ENCODE measurements at places on chromosomes 11 and 22.

DNA sequence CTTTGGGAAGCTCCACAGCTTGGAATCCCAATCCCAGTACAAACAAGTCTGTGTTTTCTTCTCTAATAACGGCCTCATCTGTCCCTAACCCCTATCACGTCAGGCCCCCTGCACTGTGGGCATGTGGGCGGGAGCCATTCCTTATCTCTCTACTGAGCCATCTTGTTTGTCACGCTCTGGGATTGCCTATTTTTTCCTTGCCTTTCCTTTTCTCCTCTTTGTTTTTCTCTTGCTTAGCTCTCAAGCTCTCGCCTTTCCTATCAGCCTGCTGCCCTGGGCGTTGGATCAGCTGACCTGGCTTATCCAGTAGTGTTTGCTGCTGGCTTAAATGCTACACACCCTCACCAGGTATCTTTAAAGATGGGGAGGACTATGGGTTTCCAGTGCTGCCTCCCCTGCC is 35.8 kb downstream of the ARHGAP1 start:
- no peak for DNase-seq

- no peak for DNase-seq
Measured at GRCh38 chr22:45702981-45703380, 31.3 kb downstream of the ATXN10 start.

- DNase-seq: no peak
Measured at GRCh38 chr22:38481162-38481870, 13.4 kb downstream of the KDELR3 start.

DNA sequence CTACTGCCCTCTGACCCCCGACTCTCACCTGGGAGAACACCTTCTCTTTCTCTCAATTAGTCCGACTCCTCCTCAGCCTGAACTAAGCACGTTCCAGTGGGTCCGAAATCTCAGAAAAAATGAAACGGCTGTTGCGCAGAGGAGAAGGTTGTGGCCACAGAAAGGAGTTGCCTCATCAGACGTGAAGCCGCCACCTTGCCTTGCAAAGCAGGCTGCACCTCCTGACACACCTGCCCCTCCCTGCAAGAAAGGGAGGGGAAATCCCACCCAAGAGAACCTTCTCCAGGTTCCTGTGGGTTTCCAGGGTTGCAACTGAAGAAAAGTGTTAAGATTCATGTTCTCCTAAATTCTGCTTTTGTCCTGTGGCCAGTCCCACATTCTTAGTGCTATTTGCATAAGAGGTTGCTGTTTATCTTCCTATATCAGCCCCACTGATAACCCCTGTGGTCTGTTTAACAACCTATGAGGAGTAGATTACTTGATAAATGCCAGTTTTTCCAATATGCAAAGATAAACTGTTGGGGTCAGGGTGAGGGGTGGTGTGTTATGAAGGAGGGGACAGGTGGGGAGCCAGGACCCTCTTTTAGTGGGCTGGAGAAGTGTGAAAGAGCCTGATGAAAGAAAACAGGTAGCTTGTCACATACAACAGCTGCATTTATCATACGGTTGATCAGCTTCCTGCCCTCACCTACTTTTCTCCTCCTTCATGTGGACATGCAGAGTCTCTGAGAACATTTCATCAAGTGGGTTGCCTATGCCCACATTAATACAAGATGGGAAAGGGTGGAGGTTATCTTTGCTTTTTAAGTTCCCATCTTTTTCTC is 18.2 kb downstream of the ZBTB16 start:
- DNase-seq: no peak

- no peak for DNase-seq
Measured at GRCh38 chr22:28207281-28208030, 288.4 kb upstream of the PITPNB start.

DNA sequence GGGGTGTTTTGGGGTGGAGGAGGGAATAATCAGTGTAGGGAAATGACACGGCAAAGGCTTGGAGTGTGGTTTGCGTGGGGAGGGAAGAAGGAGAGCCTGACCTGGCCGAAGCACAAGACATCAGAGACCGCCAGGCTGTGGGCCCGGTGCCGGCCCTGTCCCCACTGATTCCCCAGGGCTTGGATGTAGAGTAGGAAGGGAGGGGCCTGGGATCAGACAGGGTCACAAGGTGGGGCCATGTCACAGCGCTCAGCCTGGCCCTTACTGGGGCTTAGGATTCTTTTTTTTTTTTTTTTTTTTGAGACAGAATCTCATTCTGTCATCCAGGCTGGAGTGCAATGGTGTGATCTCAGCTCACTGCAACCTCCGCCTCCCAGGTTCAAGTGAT is 9.8 kb downstream of the PICK1 start:
- DNase-seq: no peak

DNA sequence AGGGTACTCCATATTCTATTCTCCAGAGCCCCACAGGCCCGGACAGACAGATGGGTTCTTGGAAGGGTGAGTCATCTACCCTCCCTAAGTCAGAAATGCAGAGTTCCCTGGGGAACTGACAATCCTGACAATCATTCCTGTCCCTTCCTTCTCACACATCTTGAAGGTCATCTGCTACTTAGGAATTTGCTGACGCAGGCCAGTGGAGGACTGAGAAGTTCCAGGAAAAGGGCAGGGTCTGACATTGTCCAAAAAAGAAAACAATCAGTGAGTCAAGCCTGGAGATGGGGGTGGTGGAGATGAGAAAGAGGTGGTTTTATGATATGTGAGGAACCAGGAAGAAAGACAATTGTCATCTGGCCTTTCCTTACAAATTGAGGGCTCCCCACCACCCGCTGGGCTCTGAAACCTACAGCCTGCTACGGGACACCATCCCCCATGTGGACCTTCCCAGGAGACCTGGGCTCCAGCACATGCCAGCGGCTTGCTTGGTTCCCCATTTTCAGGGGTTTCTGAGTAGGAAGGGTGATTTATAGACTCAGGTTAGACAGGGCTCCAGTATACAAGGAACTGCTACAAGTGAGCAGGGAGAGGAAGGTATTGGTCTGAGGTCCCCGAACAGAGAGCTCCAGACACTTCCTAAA is 12.9 kb downstream of the CD59 start:
- DNase-seq: peak; percentile 61

GRCh38 chr22:25083807-25084200 is 115.9 kb upstream of the CRYBB3 start:
- DNase-seq: no peak

DNA sequence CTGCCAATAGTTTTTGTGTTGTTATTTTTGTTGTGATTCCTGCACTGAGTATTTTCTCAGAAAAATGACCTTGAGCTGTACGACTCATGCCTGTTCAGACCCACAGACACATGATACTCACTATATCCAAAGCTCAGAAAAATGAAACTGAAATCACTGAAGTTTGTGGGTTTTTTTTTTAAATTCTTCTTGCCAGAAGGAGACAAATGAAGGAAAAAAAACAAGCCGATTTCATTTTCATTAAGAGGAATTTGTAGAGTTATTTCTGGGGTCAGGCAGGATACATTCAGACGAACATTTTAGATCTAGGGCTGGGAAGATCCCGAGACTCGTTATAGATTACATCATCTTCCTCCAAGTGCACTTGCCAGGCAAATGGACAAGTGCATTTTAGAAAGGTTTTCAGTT is 60.4 kb downstream of the BMAL1 start:
- DNase-seq: peak; percentile 24

DNA sequence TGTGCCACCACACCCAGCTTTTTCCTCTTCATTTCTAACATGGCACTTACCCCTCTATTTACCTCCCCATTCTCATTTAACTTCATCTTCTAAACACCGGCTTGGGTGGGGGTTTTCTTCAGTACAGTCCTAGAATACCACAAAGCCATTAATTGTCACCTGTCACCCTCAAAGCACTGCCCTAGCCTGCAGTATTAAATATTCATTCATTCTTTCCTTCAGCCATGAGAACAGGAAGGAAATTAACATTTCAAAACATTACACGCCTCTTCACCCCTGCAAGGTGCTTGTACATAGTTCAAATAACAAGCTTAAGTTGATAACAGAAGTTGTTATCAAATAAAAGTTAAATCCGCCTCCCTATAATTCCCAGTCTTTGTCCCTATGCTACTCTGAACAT is 10.7 kb upstream of the VPS37C start:
- DNase-seq: no peak

GRCh38 chr11:126914166-126914565 is 86.4 kb downstream of the KIRREL3 start:
- no peak for DNase-seq

Data from smooth muscle cell of the brain vasculature (primary cell).